NCI-H146 (cell line): ENCODE measurements at places on chromosomes 3 and 15.

GRCh38 chr3:42750834-42751233, 22.2 kb downstream of the CCDC13 start:
- DNase-seq = no peak

- DNase-seq = no peak
Observed at GRCh38 chr3:151912028-151912427, 38.6 kb downstream of the SUCNR1 start.

DNA sequence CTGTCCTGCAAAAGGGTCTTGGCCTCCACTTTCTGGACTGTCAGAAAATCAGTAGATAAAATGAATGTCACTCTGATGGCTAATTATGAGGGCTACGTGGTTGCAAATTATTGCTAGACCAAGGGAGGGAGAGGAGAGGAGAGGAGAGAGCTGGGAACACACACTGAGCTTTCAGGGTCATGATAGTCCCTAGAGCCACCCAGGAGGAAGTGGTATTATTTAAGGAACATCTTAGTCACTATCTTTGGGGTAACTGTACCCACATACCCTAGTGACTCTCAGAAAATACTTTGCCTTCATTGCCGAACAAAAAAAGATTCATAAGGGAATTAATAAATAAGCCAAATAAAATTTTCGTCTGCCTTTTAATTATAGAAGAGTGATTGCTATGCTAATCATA, 642.3 kb upstream of the CFAP20DC start:
- no peak for DNase-seq

DNA sequence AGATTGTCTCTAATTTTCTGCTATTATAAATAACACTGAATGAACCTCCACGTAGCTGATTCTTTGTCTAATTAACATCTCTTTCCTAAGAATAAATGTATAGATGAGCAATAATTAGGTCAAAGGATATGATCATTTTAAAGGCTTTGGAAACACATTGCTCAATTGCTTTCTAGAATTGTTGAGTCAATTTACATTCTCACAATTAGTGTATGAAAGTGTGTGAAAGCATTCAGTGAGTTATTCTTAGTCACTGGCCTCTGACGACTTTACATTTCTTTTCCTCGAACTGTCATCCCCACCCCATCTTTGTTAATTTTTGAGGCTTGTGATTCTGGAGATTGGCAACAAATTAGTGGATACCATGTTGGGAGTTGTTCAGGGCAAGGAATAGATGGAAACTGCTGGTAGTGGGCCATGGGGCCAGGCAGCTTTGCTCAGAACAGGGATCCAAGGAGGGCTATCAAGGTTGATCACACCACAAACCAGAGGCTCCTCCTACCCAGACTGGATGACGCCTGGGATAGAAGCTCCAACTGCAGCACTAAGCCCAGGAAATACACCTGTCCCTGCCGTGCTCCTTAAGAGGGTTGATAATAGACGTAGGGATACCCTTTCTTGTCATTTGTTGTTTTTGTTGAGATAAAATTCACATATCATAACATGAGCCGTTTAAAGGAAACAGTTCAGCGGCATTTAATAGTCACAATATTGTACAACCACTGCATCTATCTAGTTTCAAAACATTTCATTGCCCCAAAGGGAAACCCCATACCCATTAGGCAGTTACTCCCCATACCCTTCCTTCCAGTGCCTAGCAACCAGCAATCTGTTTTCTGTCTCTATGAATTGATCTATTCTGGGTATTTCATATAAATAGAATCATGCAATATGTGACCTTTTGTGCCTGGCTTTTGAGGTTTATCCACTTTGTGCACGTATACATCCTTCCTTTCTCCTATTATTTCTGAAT, 27.9 kb downstream of the EIF1B start:
- no peak for DNase-seq

DNA sequence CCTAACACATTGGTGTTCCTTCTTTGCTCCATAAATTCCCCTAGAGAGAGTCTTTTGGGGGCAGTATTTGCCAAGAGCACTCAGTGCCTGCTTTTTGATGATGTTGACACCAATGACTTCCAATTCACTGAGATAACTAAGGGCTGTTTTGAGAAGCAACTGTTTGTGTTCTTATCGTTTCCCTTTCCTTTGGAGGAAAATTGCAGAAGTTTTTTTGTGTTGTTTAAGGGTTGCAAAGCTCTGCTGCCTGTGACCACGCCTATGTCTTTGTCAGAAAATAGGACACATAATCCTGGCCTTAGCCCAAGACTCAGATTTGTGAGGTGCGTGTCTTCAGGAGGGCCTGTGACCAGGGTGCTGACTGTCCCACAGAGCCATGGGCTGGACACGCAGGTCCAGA, 99.6 kb downstream of the FAM43A start:
- DNase-seq = no peak

DNA sequence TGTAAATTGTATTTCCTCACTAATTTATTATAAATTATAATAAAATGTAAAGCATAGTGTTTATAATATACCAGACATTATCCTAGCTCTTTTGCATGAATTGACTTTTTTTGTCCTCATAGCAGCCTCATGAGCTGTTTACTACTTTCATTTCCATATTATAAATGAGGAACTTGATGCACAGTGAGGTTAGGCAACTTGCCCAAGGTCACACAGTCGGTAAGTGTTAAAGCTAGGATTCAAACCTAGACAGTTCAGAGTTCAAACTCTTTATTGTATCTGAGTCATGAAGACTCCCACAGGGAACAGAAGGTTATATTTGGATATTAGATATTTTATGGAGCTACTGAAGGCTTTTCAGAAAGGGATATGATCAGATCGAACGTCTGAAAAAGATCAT, 322.2 kb upstream of the SATB1 start:
- no peak for DNase-seq

GRCh38 chr3:157865352-157866000, 240.7 kb downstream of the SHOX2 start:
- DNase-seq = peak; percentile 55

- no peak for DNase-seq
Observed at GRCh38 chr15:99006904-99007495, 592 bp downstream of the PGPEP1L start.

DNA sequence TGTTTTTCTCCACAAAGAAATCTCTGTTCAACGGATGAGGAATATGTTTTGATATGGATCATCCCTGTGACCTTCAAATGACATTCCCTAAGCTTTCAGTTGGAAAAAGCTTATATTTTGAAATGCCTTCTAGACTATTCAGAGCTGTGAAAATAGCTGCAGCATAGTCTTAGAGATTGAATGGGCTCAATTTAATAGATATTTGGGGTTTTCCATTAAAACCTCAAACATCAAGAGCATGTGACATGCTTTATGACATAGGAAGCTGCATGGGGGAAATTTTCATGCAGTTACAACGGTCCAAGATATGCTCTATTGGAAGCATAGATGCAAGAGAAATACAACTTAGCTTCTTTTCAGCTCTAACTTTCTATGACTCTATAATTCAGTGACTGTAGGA, 102.8 kb downstream of the LSAMP start:
- no peak for DNase-seq

DNA sequence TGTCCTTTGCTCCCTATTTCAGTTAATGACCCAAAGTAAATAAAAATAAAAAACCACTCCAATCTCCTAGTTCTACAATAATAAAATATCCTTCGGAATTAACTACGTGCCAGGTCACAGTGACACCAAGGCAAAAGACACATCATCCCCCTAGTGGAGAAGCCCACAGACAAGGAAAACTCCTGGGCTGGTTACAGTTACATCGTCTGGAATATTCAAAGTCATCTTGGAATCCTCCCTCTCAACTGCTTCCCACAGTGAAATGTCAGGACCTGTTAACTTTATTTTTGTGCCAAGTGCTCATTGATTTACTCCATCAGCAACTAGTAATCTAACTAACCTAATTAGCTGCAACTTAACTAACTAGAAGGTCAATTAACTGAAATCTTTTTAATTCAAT, 349.3 kb downstream of the MAGI1 start:
- DNase-seq = no peak

DNA sequence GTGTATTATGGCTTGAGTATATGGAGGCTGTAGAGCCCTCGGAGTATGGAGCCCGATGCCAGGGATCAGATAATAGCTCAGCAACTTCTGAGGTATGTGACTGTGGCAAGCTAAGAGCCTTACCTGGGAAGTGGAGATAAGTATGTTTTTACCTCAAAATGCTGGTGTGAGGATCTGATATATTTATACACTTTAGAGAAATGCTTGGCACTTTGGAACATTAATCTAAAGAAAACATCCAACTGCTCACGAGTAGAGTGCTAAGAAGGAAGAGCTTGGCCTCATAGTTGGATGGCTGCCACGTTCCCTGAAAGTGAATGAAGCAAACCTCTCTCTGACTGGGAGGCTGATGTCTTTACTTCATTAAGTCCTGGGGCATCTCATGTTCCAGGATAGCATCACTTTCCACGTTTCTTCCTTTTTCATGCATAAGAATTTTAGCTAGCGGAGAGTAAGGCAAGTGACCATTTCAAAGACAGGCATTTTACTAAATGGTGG, 58.9 kb upstream of the GOLGA8J start:
- DNase-seq = no peak

DNA sequence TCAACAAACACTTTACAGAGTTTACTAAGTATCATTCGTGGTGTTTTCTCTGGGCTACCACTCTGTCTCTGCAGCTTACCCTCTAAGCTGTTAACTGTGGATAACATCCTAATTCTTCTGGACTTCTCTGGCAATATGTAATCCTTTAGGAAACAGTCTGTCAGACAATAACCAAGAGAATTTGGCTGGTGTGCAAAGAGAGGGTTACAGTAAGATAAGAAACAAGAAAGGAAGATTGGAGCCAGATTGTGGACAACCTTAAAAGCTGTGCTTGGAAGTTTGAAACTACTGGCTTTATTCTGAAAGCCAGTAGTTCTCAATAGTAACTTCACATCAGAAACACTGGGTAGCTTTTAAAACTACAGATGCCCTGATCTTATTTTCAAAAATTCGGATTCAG, 778 bp downstream of the ARL6 start:
- peak; percentile 0 for DNase-seq

DNA sequence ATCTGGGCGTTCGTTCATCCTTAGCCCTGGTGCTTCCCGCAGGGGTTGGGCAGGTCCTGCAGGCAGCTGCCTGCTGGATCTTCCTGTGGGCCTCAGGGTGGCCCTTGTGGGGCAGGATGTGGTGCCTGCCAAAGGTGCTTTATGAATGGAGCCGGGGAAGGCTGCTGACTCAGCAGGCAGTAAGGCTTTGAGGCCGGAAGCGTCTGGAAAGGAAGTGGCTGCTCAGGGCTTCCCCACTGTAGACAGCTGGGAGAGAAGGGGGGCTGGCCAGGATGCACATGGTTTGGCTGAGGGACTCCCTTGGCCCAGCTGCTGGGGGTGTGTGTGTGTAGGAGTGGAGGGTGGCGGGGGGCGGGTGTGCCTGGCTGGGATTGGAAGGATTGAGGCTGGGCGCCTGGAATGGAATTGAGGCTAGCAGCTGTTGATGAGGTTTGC, 12.9 kb downstream of the CD276 start:
- DNase-seq = no peak

DNA sequence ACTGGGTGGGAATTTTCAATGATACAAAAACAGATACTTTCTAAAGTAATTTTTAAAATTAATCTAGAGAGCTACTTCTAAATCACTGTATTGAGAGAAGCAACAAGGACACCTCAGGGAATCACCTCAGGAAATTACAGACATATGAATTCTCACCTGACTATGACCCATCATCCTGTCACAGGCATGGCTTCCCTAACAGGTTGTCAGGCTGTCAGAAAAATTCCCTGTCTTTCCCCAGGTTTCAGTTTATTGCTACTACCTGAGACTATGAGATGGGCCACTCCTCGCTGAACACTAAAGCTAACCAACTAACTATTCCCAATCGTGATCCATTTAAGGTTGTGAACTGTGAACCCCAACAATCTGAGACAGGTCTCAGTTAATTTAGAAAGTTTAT, 66.1 kb downstream of the CD200 start:
- no peak for DNase-seq

GRCh38 chr3:144859161-144859560, 887.5 kb downstream of the DIPK2A start:
- DNase-seq = peak; percentile 36

GRCh38 chr15:78004222-78004727, 73.2 kb downstream of the TBC1D2B start:
- DNase-seq = no peak

- no peak for DNase-seq
Observed at GRCh38 chr15:96412906-96413231, 82.4 kb downstream of the NR2F2 start.

GRCh38 chr3:112341386-112341785, 8.4 kb downstream of the CD200 start:
- DNase-seq = no peak

GRCh38 chr3:21290557-21290956, 460.5 kb downstream of the ZNF385D start:
- DNase-seq = no peak

GRCh38 chr3:87126321-87126720, 100.8 kb upstream of the CHMP2B start:
- no peak for DNase-seq

- DNase-seq = no peak
Observed at GRCh38 chr3:140509534-140509933, 168.3 kb upstream of the TRIM42 start.

DNA sequence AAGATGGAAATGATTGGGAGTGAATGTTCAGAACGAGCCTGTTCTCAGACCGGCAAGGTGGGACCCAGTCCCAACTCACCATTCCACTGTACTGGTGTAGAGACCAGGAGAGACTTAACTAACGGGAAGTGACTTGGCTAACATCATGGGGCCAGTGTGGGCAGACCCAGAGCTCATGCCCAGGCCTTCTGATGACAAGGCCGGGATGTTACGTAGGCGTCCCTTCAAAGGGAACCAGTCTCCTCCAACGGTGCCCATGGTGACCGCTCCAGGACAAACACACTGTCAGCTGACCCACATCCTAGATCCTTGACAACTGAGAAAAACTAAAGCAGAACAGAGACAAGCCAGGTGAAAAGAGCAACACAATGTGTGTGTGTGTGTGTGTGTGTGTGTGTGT, 128.4 kb upstream of the HACD2 start:
- no peak for DNase-seq
